ENCODE measurements at places on chromosomes 13 and 19.

DNA sequence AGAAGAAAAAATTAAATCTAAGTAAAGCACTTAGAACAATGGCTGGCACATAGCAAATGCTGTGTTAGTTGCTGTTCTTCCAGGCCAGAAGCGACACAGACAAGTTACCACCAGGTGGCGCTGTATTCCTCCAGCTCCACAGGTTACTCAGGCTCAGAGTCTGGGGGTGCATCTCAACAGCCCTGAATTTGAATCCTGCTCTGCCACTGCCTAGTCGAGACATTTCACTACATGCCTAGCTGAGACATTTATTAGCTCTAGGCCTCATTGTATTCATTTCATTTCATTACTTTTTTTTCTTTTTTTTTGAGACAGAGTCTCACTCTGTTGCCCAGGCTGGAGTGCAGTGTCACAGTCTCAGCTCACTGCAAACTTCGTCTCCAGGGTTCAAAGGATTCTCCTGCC is 16.4 kb upstream of the CYP2B6 start:
- ATAC-seq, result peak; percentile 86

GRCh38 chr13:75847588-75847987 is 211.5 kb downstream of the LMO7 start:
- ATAC-seq, result no peak

DNA sequence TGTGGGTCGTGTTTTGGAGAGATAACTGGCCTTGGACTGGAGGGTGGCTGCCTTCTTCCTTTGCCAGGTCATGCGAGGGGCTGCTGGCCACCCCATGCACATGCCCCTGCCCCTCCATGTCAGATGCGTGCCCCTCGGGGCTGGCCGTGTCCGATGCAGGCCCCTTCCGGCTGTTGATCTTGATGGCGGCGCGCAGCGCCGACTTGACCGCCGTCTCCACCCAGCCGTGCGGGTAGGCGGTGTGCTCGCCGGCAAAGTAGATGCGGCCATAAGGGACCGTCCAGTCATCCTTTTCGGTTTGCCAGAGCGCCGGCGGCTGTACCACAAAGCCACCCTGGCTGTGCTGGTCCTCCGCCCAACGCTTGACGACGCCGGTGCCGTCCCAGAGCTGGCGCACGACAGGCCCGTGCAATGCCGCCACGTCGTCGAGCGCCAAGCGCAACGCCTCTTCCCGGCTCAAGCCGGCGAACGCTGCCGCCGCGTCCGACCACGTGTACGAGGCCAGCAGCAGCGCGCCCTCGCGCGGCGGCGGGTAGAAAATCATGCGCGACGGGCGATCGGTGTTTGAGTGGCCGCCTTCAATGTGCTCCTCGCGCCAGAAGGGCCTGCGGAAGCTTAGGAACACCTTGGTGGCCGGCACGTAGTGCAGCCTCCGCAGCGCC is 6.9 kb downstream of the IL4I1 start:
- ATAC-seq, result peak; percentile 63

DNA sequence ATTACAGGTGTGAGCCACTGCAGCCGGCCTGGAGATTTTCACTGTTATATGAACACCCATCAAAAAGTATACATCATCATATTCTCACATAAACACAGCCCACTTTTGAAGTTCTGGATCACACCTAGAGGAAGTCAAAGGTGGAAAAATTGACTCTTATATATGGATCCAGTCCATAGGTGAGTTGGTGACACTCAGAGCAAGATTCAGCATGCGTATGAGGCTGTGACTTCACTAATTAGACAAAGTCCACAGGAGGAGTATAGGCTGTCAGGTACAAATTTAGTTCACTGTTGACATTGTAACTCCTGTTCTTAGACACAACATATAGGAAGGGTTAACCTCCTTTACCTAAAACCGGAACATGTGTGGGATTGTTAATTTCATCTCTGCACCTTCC is 31.4 kb upstream of the ZNF254 start:
- ATAC-seq, result no peak

GRCh38 chr13:113732176-113732960 is 26.7 kb upstream of the TMEM255B start:
- no peak for ATAC-seq

GRCh38 chr13:87975035-87975434 is 303.9 kb downstream of the SLITRK5 start:
- no peak for ATAC-seq

- no peak for ATAC-seq
Measured at GRCh38 chr13:23443878-23444277, 10.4 kb upstream of the SACS start.

DNA sequence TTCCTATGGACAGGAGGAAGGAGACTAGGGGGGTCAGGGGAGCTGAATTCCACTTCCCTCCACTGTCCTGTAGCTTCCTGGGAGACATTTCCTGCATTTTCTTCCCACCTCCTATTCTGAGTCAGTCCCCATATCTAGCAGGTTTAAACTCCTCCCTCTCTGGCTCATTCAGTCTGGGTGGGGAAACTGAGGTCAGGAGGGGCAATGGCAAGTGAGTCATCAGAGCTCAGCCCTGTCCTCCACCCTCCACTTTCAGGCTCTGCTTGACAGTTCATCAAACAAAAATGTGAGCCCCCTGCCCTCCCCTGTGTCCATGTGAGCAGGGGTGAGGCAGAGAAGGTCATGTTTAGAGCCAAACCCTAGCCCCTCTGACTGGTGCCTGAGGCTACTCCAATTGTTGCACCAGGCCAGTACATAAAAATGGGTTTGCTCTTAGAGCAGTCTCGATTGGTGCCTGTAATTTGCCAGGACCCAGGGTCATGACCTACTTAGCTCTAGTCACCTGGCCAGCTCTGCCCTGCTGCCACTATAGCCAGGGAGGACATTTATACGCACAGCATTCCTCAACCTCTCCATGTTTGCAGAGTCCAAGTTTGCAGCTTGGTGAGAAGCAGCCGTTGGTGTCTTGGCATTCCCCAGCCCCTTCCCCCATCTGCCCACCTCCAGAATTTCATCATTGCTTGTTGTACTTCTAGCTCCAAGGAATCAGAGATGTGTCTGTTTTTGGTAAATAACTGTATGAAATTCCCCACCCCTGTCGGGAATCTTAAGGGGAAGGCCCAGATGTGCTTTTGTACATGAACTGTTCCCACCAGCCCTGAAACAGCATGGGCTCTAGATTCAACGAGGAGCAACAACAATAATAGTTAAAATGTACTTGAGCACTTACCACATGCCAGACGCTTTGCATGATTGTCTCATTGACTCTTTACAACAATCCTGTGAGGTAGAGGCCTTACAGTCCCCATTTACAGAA is 20.7 kb downstream of the SAMD4B start:
- no peak for ATAC-seq

- ATAC-seq, result no peak
Measured at GRCh38 chr13:23960566-23961156, 63.4 kb upstream of the C1QTNF9B start.

GRCh38 chr19:7214324-7215089 is 79.7 kb downstream of the INSR start:
- ATAC-seq, result no peak

- no peak for ATAC-seq
Measured at GRCh38 chr19:38247734-38248268, 8.4 kb downstream of the PPP1R14A start.

DNA sequence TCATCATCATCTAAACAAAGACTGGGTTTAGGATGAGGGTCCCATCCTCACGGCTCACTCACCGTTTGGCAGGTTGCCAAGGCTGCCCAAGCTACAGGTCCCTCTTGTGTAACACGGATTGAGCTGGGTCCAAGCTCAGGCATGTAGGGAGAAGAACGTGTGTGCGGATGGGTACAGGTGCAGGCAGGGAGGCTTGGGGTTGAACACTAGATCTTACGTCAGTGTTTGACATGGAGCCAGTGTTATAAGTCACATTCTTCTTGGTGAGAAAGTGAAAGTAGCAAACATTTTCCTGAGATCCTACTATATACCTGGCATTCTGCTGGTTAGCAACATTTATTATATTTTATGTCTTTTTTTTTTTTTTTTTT is 136.8 kb upstream of the RNF113B start:
- no peak for ATAC-seq

GRCh38 chr19:49216071-49216470 is 58.5 kb downstream of the TRPM4 start:
- ATAC-seq, result no peak

DNA sequence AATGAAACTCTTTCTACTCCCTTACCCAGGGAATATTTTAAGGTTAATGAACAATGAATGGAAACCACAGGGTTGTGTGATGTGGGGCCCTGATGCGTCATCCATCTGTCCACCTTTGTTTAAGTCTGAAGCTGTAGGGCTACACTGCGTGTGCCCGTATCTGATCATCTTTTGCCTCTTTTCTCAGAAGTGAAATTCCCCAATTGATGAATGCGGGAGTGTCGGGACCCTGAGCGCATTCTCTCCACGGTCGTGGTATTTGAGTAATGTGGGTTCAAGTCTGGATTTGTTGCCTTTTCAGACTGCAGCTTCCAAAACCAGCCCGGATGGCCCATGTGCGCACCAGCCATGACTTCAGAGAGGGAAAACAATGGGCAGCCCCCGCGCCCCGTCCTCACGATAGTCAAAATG is 112.3 kb downstream of the COL4A2 start:
- ATAC-seq, result no peak

DNA sequence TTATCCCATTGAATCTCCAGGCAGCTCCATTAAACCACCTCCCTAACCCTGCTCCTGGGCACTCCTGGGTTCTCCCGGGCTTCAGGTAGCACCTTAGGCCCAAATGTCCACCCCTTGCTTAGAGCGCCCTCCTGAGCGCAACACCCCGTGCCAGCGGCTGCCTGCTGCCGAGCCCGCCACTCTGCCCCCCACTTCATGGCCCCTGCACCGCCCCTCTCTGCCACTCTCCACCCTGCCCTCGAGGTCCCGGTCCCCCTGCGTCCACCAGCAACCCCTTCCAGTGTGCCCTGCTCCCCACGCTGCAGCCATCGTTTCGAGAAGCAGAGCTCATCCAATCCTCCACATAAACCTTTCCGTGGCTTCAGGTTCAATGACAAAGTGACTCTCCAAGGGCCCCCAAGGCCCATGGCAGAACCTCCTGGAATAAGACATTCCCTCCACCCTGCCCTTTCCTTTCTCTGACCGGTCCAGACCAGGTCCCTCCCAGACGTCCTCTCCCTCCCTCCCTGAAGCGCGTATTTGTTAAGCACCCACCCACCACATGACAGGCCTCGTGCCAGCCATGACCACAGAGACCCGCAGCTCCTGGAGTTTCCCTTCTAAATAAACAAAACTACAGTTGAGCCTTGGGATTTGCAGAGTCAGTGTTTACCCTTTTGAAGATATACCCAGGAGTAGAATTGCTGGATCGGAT is 66.6 kb downstream of the ARHGEF18 start:
- ATAC-seq, result no peak

- ATAC-seq, result no peak
Measured at GRCh38 chr13:109331898-109332297, 454.5 kb downstream of the IRS2 start.

DNA sequence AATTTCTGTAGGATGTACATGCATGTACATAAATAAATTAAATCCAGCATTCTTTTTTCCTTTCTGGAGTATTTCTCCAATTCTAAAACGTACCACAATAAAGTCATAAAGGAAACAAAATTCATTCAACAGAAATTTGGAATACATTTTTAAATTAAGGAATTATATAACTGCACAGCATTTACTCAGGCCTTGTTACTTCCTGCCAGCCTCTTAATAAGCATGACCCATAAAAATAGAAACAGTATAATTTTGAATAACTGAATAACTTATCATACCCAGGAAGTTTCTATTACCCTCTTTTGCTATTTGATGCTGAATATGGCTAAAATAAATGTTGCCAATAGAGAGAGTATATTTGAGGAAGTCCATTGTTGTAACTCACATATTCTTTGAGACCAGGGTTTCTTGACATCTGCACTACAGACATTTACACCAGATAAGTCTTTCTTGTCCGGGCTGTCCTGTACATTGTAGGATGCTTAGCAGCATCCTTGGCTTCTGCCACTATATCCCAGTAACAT is 178.2 kb downstream of the KLF12 start:
- no peak for ATAC-seq

GRCh38 chr13:75873494-75873893 is 237.4 kb downstream of the LMO7 start:
- ATAC-seq, result no peak

Data from activated CD4-positive, CD25-positive, alpha-beta regulatory T cell treated with anti-CD3 and anti-CD28 coated beads, Interleukin-2, amount 50 U/mL, for 24 hours (primary cell).